ENCODE measurements at places on chromosomes 4 and X.

GRCh38 chr4:171582961-171583581 lies 230.1 kb upstream of the GALNTL6 start:
- no peak for DNase-seq

GRCh38 chrX:31606771-31607170 lies 534.9 kb upstream of the FTHL17 start:
- DNase-seq: no peak

GRCh38 chrX:107971636-107972035 lies 10.5 kb downstream of the TEX13B start:
- no peak for DNase-seq

GRCh38 chrX:81202456-81202819 lies 536 bp downstream of the SH3BGRL start:
- no peak for DNase-seq

- DNase-seq: no peak
These were observed 2.1 kb downstream of the JAKMIP1 start for GRCh38 chr4:6198278-6198677.

DNA sequence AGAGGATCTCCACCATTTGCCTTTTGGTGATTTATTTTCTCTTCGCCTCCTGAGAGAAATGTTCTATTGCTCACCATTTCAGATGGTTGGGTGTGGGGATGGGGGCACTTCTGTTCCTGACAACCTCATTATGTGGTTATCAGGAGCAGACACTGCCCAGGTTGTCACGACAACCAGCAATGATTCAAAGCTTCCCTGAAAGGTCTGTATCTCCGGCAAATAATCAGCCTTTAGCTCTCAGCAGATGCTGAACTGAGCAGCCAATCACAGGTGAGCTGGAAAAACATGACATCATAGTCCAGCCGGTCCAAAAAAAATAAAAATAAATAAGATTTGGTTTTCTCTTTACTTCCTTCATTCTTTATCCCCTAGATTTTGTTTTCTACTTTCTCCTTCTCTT lies 5.5 kb upstream of the PAK3 start:
- DNase-seq: no peak

- no peak for DNase-seq
These were observed at the start of gene RENBP for GRCh38 chrX:153944140-153944799. RENBP (minus strand) TSS chrX:153944643; CDS start chrX:153944610, 33 bp downstream.

DNA sequence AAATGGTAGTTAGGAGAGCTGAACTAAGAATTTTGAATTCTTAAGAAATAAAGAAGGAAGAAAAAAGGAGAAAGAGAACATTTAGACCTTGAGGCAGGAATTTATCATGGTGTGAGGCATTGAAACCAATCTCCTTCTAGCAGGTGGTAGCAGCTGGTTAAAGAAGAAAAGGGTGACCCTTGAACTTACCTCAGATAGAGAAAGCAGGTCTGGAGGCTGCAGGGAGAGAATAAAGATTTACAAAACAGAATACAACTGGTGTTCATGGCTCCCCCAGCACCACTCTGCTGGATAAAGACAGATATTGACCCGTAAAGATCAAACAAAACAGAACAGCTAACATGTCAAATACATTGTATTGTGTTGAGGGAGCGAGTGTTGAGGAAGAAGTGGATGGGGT lies 56.0 kb downstream of the NCAPG start:
- DNase-seq: no peak

- DNase-seq: peak; percentile 45
These were observed 536 bp downstream of the OTUD5 start for GRCh38 chrX:48956728-48957414.

- no peak for DNase-seq
These were observed 142.2 kb downstream of the HS3ST1 start for GRCh38 chr4:11286533-11286932.

- peak; percentile 11 for DNase-seq
These were observed 1.3 kb downstream of the CAMK2D start for GRCh38 chr4:113760094-113760794.

DNA sequence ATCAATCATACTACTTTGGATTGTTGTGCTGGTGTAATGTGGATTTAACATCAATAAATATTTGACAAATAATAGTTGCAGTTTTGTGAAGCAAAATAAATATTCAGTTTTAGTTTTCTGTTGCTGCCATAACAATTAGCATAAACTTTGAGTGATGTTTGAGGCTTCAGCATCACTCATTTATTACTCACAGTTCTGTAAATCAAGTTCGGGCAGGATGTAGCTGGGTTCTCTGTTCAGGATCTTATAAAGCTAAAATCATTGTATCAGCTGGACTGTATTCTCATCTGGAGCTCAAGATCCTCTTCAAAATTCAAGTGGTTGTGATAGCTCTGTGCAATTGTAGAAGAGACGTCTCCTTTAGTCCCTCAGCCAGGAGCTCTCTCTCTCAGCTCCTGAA lies 81.7 kb downstream of the CBR4 start:
- DNase-seq: no peak

- no peak for DNase-seq
These were observed 170.4 kb upstream of the FGF16 start for GRCh38 chrX:77276742-77277141.

DNA sequence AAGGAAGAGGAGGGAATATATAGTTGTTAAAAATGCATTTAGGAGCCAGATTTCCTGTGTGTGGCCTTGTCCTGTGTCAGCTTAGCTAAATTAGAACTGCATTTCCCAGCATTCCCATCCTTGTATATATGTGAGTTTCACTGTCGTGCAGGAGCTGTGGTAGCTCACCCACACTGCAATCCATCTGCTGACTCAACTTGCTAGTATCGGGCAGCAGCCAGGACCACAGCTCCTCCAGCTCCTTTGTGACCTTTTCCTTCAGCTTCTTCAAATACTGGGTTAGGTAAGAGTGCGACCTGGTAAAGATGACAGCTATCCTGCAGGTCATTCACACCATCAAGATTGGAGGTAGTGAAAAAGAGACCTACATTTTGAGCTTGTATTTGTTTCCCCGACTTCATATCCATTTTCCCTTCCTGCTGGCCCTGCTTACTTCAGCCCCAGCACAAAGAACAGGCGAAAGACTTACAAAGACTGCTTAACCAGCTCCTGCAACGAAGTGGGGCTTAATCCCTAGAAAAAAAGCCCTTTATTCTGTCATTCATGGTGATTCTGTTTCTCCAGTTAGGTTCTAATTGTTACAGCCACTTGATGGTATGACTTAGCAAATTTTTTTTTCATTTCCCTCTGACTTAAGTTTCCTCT lies 11.4 kb downstream of the ASIC5 start:
- no peak for DNase-seq

GRCh38 chrX:129793604-129794191 lies 13.9 kb downstream of the SASH3 start:
- DNase-seq: no peak

DNA sequence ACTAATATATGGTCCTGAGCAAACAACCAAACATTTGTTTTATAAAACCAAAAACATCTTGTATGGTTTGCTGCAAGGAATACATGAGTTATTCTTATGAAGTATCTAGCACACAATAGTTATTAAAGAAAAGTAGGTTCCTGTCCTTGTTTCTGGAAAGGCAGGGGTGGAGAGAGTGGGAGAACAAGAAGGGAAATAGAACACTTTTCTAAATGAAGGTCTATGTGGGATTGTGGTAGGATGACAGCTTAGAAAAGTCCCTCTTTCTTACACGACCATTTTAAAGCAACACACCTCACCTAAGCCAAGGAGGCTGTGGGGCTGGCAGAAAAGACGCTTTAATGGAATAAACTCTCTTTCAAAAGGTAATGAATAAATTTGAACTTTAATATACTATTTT lies 164.6 kb downstream of the ARAP2 start:
- DNase-seq: no peak

DNA sequence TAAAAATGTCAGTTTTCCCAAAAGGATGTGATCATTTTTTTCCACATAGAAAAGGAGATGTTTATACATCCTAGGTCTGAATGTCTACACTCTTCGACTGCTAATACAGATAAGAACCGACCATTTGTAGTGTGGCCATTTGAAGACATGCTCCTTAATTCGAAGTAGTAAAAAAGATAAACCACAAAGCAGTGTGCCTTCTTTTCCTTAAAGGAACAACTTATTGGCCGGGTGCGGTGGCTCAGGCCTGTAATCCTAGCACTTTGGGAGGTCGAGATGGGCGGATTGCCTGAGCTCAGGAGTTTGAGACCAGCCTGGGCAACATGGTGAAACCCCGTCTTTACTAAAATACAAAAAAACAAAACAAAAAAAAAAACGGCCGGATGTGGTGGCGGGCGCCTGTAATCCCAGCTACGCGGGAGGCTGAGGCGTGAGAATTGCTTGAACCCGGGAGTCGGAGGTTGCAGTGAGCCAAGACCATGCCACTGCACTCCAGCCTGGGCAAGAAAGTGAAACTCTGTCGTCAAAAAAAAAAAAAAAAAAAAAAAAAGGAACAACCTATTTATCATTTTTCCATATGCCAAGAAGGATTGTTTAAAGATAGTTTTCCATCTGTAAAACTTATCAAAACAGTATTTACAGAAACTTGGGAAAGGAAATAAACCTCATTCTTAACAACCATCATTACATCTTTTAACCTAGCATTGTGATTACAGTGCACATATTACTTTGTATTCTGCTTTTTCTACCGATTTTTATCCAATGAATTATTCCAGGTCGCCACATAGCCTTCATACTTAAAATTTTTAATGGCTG lies 2.6 kb downstream of the INTS6L start:
- DNase-seq: no peak

- no peak for DNase-seq
These were observed 108.4 kb upstream of the ZCCHC13 start for GRCh38 chrX:74195605-74196004.

Measured in effector memory CD4-positive, alpha-beta T cell (primary cell).